ENCODE measurements at places on chromosomes 11 and 22. TPM values are rescaled to one million over a fixed set of nuclear protein-coding genes. Genes with fewer than 3 reads are reported as not detected.

OR51I1 gene
- not detected for total RNA-seq

CFAP300 gene
- total RNA-seq = not detected

SPI1 gene
- total RNA-seq = 29.5 TPM

PC gene
- total RNA-seq = 9.7 TPM

ACR gene
- total RNA-seq = not detected

DRD2 gene
- total RNA-seq = not detected

CYP2D6 gene
- total RNA-seq = 0.43 TPM

ASPHD2 gene
- total RNA-seq = 10.6 TPM

TCN1 gene
- not detected for total RNA-seq

SAA4 gene
- not detected for total RNA-seq

KIF18A gene
- 18.1 TPM for total RNA-seq

C22orf31 gene
- not detected for total RNA-seq

PARVA gene
- total RNA-seq = 0.21 TPM

OSM gene
- 1.2 TPM for total RNA-seq

RNF26 gene
- total RNA-seq = 31.1 TPM

AGBL2 gene
- total RNA-seq = 3.7 TPM

EFCAB6 gene
- 0.36 TPM for total RNA-seq

SAAL1 gene
- total RNA-seq = 26.3 TPM

All from GM12878 (cell line).